ENCODE measurements at places on chromosomes 1 and 21.

- peak; percentile 25 for DNase-seq
Observed at GRCh38 chr1:185813401-185813979, 79.3 kb downstream of the HMCN1 start.

DNA sequence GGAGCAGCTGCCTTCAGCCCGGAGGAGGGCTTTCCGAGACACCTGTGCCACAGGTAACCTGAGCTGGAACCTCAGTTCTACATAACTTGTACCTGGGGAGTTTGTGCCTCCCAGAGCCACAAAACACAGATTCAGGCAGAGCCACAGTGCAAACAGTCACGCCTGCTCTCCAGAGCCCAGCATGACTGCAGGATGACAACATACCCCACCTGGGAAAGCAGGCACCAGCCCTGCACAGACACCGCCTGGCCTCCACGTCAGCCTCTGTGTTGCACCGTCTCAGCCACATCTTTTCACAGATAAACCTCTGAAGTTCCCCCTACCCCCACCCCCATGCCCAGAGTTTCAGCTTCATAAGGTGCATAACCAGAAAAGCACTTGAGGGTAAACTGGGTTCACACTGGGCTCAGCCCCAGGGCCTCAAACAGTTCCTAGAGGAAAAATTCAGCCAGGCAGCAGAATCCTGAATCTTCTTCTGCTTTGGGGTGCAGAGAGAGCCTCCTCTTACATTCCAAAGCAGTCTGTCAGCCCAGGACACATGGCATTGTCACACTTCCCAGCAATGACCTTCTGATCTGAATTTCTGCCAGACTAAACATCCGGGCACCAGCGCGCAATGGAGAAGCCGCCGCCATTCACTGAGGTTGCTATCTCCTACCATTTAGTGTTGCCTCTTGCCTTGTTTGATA is 229.5 kb downstream of the TOMM20 start:
- no peak for DNase-seq

DNA sequence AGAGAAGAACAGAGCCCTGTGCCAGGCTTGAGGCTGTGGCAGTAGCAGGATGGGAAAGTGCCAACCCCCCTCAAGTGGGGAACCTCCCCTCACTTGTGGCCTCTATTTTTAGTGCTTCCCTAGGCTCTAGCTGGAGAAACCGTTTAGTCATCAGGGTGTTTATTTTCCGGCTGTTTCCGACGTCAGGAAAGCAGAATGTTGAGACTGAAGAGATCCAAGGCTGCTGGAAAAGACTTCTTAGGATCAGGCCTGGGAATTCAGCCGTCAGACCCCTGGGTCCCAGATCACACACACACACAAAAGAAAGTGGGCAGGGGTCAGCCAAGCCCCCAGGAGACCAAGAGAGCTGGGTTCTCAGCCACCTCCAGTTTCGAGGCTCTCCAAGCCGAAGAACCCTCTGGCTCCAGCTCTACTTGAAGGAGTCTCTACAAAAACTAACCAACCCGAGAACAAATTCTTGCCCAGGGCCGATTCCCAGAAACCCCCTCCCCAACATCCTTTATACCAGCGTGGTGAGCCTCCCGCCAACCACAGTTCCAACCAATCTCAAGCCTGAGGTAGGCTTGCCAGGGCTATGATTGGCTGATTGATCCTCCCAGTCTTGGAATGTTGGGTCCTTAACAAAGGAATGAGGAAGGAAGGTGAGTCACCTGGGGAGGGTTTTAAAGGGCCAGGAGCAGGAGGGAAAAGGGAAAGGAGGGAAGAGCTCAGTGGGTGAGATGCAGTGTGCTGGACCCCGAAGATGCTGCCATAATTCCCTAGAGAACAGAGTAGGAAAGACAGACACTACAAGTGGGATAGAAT is 2.5 kb upstream of the MEF2D start:
- no peak for DNase-seq

- no peak for DNase-seq
Observed at GRCh38 chr1:27878787-27879335, 6.5 kb downstream of the THEMIS2 start.

DNA sequence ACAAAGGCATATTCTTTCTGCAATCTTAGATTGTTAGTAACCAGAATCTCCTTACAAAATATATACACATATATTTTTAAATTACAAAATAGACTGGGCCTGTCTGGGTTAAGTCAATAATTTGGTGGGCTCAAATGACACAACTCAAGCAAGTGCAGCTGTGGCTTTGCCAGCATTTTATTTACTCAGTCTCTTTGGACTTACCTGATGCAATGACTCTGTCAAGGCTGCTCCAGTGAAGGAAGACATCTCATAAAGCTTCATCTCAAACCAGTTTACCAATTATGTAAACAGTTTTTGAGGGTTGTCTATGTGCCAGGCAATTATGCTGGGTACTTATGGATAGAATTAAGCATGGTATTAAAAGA is 22.8 kb upstream of the ABCA4 start:
- no peak for DNase-seq

DNA sequence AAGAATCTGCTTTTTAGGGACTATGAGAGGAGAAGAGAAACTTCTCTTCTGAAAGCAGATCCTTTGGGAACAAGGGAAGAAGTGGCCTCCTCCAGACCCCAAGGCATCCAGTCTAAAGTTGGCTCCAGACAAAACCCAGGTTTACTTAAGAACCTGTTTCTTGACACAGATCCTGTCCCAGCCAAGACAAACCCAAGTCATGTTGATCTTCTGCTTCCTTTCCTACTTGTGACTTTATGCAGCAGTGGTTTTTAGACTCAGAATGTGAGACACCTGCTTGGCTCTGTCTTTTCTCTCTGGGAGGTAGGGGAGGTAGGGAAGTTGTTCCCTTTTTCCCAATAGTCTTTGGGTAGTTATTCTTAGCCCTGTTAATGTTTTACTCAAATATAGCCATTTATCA is 38.3 kb downstream of the ELAPOR1 start:
- DNase-seq: no peak

Data from BE2C (cell line).